Heart right ventricle (tissue), 16 donors: ENCODE measurements at places on chromosomes 4 and X. TPM values are rescaled to one million over a fixed set of nuclear protein-coding genes. Genes with fewer than 3 reads are reported as not detected.
A peak's percentile ranks its signal among the peaks of the same experiment; 100 is the strongest.

- no peak overlapping the region for H3K4me3 ChIP-seq
- H3K27me3 ChIP-seq: peaks cover 33% of the 10 kb centered on the region
- DNase-seq: no peak
- H3K27ac ChIP-seq: no peak overlapping the region
- no peaks in the 10 kb centered on the region for H3K36me3 ChIP-seq
- peaks cover 4% of the 10 kb centered on the region for H3K4me1 ChIP-seq
Measured at GRCh38 chr4:46392421-46392820, 2.5 kb upstream of the GABRA2 start.

- H3K27ac ChIP-seq: no peak overlapping the region
- H3K36me3 ChIP-seq: no peaks in the 10 kb centered on the region
- H3K4me1 ChIP-seq: peaks cover 23% of the 10 kb centered on the region
- no peaks in the 10 kb centered on the region for H3K27me3 ChIP-seq
Measured at GRCh38 chr4:153265306-153266047, 61.2 kb downstream of the TRIM2 start.

GRCh38 chr4:164482758-164483157 is 271.2 kb upstream of the SMIM31 start:
- H3K27ac ChIP-seq: no peak overlapping the region
- H3K4me1 ChIP-seq: no peaks in the 10 kb centered on the region
- H3K36me3 ChIP-seq: no peaks in the 10 kb centered on the region
- H3K4me3 ChIP-seq: no peak overlapping the region
- no peaks in the 10 kb centered on the region for H3K27me3 ChIP-seq
- DNase-seq: no peak

GRCh38 chr4:120940547-120940946 is 18.0 kb upstream of the PRDM5 start:
- H3K27me3 ChIP-seq: no peaks in the 10 kb centered on the region
- H3K36me3 ChIP-seq: no peaks in the 10 kb centered on the region
- DNase-seq: no peak
- H3K4me1 ChIP-seq: no peaks in the 10 kb centered on the region
- H3K4me3 ChIP-seq: no peak overlapping the region

GRCh38 chrX:63934160-63934559 is 149.1 kb upstream of the ARHGEF9 start:
- H3K4me1 ChIP-seq: no peaks in the 10 kb centered on the region
- H3K27me3 ChIP-seq: no peaks in the 10 kb centered on the region
- DNase-seq: no peak
- H3K27ac ChIP-seq: no peak overlapping the region
- no peaks in the 10 kb centered on the region for H3K36me3 ChIP-seq

- H3K4me3 ChIP-seq: no peak overlapping the region
- no peaks in the 10 kb centered on the region for H3K4me1 ChIP-seq
- H3K27me3 ChIP-seq: no peaks in the 10 kb centered on the region
- no peak for DNase-seq
- H3K36me3 ChIP-seq: no peaks in the 10 kb centered on the region
Measured at GRCh38 chr4:160819791-160820190, 1344.0 kb downstream of the FSTL5 start.

DNA sequence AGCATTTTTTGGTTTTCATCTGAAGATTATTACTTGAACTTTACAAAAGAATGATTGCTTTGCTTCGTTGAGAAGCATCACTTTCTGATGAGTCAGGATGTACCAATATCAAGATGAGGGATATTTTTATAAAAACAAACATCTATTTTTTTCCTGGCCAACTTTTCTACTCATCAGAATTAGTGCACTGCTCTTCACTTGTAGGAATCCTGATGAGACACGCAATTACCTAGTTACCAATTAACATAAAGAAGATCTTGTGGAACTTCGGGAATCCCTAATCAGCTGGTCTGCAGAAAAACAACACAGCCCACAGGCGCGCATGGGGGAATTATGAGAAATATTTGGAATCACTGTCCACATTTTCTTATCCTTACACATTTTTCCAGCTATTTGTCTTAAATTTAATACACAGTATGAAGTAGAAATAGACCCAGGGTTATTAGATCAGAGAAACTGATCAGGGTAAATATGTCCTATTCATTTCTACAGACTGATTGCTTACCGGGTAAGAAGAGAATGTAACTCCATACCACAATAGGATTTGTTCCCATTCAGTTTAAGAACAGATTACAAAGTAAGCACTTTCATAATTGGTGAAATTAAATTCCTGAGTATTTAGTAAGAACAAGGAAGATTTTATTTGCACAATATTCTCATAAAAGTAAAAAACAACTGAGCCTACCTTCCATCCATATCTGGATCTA is 50.9 kb downstream of the MFAP3L start:
- no peaks in the 10 kb centered on the region for H3K36me3 ChIP-seq
- no peak overlapping the region for H3K27ac ChIP-seq
- H3K4me1 ChIP-seq: no peaks in the 10 kb centered on the region
- DNase-seq: no peak
- H3K27me3 ChIP-seq: no peaks in the 10 kb centered on the region

DNA sequence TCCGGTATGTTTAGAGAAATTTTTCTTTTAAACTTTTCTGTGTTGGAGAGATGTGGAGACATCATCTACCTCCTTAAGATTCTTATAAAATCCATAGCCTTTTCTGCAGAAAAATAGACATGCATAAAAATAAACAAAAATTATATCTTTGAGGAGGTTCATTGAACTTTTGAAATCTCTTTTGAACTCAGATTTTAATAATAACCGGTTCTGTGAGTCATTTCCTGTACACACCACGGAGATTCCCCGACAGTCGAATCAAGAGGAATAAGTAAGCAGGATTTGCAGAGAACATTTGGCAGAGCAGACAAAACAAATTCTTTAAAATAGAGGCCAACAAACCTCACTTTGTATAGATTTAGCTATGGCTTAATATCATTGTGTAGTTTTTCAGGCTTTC is 918.7 kb upstream of the POU3F4 start:
- H3K4me1 ChIP-seq: no peaks in the 10 kb centered on the region
- DNase-seq: no peak
- no peak overlapping the region for H3K27ac ChIP-seq
- no peaks in the 10 kb centered on the region for H3K27me3 ChIP-seq

GRCh38 chrX:133185119-133185518 is 33.0 kb downstream of the TFDP3 start:
- no peaks in the 10 kb centered on the region for H3K4me1 ChIP-seq
- no peaks in the 10 kb centered on the region for H3K27me3 ChIP-seq
- H3K4me3 ChIP-seq: no peak overlapping the region
- no peak for DNase-seq
- H3K36me3 ChIP-seq: no peaks in the 10 kb centered on the region
- no peak overlapping the region for H3K27ac ChIP-seq

DNA sequence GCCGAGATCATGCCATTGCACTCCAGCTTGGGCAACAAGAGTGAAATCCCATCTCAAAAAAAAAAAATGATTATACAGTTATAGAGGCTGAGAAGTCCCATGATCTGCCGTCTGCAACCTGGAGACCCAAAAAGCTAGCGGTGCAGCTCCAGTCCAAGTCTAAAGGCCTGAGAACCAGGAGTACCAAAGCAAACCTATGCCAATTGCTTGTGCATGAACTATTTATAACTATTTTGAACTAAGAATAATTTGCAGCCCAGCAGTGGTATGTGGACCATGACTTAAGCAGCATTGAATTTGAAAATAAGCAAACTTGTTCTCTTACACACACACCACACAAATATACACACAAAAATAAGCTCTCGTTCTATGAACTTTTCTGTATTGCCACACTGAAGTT is 51.8 kb downstream of the TASL start:
- no peaks in the 10 kb centered on the region for H3K27me3 ChIP-seq
- peak overlapping the region; percentile 52 for H3K27ac ChIP-seq
- H3K4me3 ChIP-seq: no peak overlapping the region
- no peaks in the 10 kb centered on the region for H3K36me3 ChIP-seq
- DNase-seq: no peak
- no peaks in the 10 kb centered on the region for H3K4me1 ChIP-seq

DNA sequence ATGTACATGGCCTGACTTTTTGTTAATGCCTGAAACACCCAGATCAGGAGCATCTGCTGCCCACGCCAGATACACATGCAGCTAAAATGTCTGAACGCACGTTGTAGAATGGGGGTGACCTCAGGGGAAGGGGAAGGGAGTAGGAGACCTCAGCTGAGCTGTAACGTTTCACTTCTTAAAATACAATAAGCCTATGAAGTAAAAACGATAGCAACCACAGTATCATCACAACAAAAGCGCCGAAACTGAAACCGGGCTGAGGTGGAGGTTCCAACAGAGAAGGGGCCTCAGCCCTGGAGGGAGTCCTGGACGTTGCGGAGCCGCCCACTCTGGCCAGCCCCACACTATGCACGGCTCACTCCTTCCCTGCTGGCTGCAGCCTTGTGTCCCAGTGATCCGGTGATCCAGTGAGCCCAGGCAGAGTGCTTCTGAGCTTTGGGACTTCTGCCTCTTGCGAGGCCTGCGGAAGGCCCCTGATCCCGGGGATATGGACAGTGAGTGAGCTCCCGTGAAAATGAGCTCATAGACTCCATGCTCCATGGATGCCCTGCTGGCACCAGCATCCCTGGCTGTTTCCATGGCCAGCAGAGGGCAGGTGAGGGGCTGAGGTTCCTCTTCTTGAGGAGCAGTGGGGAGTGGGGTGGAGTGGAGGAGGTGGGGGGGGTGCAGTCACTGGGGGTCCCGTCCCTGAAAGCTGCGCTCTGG is 52.0 kb downstream of the HMX1 start:
- H3K36me3 ChIP-seq: no peaks in the 10 kb centered on the region
- DNase-seq: no peak
- no peaks in the 10 kb centered on the region for H3K4me1 ChIP-seq
- H3K27ac ChIP-seq: no peak overlapping the region
- H3K27me3 ChIP-seq: peaks cover 23% of the 10 kb centered on the region

- H3K27ac ChIP-seq: no peak overlapping the region
- no peak overlapping the region for H3K4me3 ChIP-seq
- no peaks in the 10 kb centered on the region for H3K36me3 ChIP-seq
- H3K27me3 ChIP-seq: no peaks in the 10 kb centered on the region
- DNase-seq: peak; percentile 33
Measured at GRCh38 chr4:89640620-89641366, 196.2 kb downstream of the SNCA start.

DNA sequence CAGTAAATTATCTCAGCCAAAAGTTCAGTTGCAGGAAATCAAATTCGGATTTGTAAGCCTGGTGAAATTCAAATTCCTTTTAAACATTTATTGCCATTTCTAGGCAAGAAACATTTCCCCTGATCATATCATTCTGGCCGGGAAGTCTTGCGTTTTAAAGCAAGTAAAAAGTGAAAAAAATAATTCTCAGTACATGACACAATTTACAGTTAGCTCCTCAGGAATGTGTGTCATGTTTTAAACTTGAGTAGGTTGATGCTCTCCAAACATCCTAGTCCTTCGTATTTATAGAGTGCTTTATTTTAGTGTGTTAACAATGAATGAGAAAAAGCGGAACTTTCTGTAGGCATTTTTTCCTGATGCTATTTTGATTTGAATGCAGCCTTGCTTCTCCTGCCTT is 158.3 kb upstream of the SCML1 start:
- H3K4me3 ChIP-seq: no peak overlapping the region
- no peaks in the 10 kb centered on the region for H3K27me3 ChIP-seq
- H3K27ac ChIP-seq: no peak overlapping the region
- H3K36me3 ChIP-seq: no peaks in the 10 kb centered on the region
- H3K4me1 ChIP-seq: peaks cover 19% of the 10 kb centered on the region

DNA sequence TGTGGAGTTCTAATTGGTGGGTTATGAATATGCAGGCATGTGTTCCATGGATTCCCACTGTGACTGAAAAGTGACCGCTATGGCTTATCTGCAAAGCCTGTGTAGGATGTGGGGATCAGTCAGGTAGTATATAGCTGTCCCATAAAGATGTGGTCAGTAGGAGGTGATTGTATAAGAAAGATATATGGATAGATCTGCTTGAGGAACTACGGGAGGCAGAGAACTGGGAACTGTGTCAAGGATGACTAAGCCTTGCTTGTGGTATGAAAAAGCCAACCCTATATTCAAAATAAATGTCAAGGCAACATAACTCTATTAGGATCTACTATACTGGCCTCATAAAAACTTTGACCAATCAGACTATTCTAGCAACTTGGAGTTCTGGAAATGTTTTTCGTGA is 185.2 kb downstream of the KLHL4 start:
- H3K4me1 ChIP-seq: no peaks in the 10 kb centered on the region
- H3K4me3 ChIP-seq: no peak overlapping the region
- no peaks in the 10 kb centered on the region for H3K27me3 ChIP-seq

DNA sequence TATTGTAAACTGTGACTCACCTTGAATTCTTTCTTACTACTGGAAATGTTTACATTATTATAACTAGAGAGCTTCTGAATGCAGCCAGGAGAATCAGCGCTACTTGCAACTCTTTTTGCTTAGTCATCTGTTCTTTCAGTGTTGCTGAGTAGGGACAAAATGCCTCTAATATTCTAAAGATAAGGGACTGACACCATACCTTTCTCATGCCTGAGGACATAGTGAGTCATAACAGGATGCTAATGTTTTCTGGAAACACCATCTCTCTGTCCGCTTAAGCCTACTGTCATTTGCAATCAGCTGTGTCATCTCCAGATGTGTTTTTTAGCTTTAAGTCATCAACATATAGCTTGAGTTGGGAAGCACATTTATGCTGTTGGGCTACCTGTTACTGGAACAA is 108.3 kb downstream of the QRFPR start:
- H3K4me1 ChIP-seq: no peaks in the 10 kb centered on the region
- H3K27ac ChIP-seq: no peak overlapping the region
- no peak overlapping the region for H3K4me3 ChIP-seq
- no peak for DNase-seq

- no peaks in the 10 kb centered on the region for H3K27me3 ChIP-seq
- H3K4me1 ChIP-seq: peaks cover 56% of the 10 kb centered on the region
Measured at GRCh38 chr4:38157592-38157991, 197.4 kb downstream of the PTTG2 start.

DNA sequence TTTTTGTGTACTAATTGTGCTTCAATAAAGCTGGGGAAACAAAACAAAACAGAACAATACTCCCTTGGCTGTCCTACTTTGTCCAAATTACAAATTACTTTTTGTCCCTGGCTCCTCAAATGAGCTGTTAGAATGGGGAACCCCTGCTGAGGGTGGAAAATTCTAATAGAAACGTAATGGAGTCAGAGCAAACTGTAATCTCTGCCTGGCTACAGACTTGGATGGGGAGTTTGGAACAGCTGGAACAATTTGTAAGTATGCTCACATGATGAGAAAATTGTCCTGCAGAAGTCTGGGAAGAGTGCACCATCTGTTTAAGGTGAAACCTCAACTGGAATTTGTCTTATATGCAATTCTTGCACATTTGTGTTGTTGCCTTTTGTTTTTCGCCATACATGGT is 364.4 kb upstream of the CLNK start:
- H3K4me3 ChIP-seq: no peak overlapping the region
- no peak for DNase-seq
- H3K27me3 ChIP-seq: no peaks in the 10 kb centered on the region

DNA sequence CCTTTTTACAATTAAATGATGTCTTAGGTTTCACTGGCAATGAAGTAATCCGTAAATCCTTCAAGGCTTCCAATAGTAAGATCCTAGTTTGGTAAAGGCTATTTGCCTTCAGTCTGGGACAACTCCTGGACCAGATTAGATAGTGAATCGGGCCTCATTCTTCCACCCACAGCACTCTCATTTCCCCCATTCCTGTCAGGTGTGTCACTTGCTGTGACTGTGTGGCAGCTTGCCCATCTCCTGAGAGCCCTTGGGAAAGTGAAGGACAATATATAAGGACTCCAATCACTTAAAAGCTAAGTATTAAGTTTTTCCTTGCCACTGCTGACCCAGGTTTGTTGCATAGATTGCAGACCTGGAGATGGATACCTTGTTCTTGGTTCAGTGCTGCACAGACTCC is 3.3 kb upstream of the GASK1B start:
- peaks cover 48% of the 10 kb centered on the region for H3K4me1 ChIP-seq
- H3K4me3 ChIP-seq: no peak overlapping the region
- no peaks in the 10 kb centered on the region for H3K27me3 ChIP-seq
- H3K27ac ChIP-seq: no peak overlapping the region

NUDT6 gene
- 18.3 TPM for total RNA-seq

CT45A2 gene
- not detected for total RNA-seq

SLC7A11 gene
- 0.05 TPM for total RNA-seq

MAPK10 gene
- 2.7 TPM for total RNA-seq

DOK7 gene
- 44.5 TPM for total RNA-seq

MAOB gene
- 157 TPM for total RNA-seq
